Hematopoietic multipotent progenitor cell (in vitro differentiated cells): ENCODE measurements at places on chromosomes 1 and 21.
A peak's percentile ranks its signal among the peaks of the same experiment; 100 is the strongest.

GRCh38 chr1:12087797-12088314 lies 24.8 kb downstream of the TNFRSF8 start:
- DNase-seq: no peak

DNA sequence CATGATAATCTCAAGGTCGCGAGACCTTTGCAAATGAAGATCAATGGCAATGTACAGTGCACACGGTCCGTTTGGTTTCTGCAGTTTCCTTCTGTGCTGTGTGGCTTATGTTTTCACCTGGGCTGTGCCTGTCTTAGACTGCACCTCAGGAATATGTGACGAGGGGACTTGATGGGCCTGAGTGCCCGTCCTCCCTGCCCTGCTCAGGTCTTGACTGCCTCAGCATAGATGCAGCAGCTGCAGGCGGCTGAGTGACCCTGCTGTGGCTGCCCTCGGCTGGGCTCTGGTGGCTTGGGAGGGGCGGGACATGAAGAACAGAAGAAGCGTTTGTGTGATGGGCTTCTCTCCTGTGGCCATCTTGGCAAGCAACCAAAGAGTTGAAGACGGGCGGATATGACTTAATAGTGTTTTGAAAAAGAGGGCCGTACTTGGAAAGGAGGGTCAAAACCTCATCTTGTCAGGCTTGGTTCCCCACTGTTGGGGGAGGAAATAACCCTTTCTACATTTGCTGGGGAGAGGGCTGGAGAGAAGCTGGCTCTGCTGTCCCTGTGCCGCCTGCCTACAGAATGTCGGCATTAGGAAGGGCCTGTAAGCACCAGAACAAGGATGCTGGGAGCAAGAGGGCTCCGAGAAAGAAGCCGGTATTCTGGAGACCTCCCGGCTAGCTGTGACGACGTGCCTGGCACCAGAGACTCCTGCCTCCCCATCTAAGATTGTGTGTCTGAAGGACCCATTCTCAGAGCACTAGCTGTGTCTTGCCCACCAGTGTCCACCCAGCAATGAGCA lies 7.1 kb downstream of the MYBPHL start:
- DNase-seq: no peak

DNA sequence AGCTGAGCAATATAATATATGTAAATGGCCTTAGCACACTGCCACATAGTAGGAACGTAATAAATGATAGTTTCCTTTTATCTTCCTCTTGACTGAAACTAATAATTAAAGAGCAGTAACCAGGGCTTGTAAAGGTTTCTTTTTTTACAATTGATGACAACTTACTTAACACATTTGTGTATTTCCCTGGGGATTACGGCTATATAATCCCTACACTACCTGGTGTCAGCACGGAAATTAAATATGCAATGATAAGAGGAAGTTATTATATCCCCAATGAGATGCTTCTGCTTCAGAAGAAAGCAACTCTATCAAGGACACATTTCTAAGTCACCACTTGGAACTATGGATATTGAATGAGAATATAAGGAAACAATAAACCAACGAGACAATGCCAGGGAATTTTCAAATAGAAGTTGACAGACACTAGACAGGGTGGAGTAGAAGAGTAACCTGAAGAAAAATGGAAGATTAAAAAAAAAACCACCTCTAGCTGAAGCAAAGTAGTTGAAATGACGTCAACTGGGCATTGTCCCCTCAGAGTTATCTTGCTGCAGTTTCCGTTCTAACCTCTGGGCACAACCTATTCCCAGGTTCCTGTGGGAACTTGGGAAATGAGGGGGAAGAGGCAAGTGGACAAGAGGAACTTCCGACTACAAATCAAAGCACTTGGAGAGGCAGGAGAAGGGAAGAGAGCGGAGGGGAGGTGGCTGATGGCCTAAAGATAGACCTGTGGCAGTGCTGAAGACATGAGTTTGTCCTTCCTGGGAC lies 66.5 kb downstream of the PLPP3 start:
- no peak for DNase-seq

- no peak for DNase-seq
Measured at GRCh38 chr1:224851848-224852261, 77.6 kb upstream of the DNAH14 start.

DNA sequence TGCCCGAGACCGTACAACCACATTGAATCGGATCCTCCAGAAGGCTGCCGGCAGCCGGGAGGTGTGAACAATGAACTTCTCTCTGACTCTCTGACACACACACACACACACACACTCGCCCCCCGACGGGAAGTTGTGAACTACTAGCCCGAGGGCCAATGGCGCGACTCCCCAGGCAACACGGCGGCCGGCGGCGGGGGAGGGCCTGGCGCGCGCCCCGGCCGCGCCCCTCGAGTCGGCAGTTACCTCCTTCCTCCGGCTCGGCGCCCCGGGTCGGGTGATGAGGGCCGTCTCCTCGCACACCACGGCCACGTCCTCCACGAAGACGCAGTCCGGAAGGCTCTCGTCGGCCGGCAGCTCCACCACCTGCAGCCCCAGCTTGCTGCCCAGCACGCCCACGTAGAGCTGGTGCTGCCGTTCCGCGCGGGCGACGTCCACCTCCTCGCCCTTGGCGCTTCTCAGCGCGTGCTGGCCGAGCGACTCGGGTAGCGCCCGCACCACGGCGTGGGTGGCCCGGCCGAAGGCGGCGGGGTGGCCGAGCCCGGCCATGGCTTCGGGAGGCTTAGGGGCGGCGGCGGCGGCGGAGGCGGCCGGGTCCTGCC lies 361 bp downstream of the DDAH1 start:
- no peak for DNase-seq

- peak; percentile 78 for DNase-seq
Measured at GRCh38 chr1:210332719-210333398, 4.2 kb downstream of the HHAT start.

- DNase-seq: no peak
Measured at GRCh38 chr1:48691429-48692001, 85.2 kb downstream of the BEND5 start.

DNA sequence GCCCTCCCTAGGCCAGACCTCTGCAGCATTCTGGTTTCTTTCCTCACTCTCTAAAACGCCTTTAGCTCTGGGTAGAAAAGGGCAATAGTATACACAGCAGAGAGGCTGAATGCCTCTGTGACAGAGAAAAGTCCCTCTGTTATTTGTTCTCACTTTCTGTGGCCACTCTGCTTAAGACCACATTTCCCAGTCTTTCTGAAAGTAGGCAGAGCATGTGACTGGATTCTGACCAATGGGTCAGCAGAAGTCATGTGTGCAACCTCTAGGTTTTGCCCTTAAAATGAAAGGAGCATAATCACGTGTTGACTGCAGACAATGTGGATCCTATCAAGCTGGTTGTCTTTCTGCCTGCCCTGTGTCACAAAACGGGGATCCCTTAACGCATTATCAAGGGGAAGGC lies 79.7 kb upstream of the MARK1 start:
- DNase-seq: no peak

- DNase-seq: no peak
Measured at GRCh38 chr1:168447871-168448270, 95.9 kb downstream of the XCL2 start.

GRCh38 chr1:207069061-207069460 lies 16.0 kb downstream of the PFKFB2 start:
- no peak for DNase-seq

- DNase-seq: no peak
Measured at GRCh38 chr1:205598841-205599668, 32.8 kb downstream of the ELK4 start.

- no peak for DNase-seq
Measured at GRCh38 chr1:64092851-64093371, 110.5 kb upstream of the UBE2U start.

DNA sequence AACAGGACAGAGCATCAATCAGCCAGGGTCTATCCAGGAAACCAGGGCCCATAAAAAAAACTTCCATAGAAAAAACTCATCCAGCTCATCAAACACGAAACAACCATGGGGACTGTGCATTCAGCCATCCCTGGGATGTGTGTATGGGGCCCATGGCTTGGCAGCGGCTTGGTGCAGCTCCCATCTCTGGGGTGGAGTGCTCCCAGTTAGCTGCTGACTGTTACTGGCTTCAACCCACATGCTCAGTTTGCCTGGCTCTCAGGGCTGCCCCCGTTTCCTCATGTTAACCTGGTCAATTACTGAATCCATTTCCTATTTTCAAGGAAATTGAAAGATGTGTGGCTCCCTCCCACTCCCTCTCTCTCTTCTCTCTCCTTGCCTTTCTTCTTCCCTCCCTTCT lies 37.3 kb upstream of the STUM start:
- DNase-seq: no peak

GRCh38 chr1:194298007-194298598 lies 1111.7 kb upstream of the B3GALT2 start:
- no peak for DNase-seq

- no peak for DNase-seq
Measured at GRCh38 chr21:36518883-36519492, 39.1 kb upstream of the CLDN14 start.

GRCh38 chr1:161274874-161275273 lies 16.3 kb downstream of the PCP4L1 start:
- DNase-seq: no peak

DNA sequence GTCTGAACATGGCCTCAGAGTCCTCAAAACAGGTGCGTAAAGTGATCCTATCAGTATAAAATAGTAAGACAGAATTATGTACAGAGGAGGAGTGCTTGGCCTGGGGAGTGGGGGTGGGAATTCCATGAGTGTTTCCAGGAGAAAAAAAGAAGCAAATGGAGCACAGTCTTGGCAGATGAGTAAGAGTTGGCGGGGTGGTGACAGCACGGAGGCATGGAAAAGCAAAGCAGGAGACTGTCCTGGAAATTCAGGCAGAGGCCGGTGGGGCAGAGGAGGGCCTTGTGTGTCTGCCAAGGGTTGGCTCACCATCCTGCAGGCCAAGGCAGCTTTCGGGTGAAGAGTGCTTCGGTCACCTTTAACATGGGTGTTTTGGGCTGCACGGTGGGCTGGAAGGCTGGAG lies 63.4 kb downstream of the OPTC start:
- DNase-seq: no peak

DNA sequence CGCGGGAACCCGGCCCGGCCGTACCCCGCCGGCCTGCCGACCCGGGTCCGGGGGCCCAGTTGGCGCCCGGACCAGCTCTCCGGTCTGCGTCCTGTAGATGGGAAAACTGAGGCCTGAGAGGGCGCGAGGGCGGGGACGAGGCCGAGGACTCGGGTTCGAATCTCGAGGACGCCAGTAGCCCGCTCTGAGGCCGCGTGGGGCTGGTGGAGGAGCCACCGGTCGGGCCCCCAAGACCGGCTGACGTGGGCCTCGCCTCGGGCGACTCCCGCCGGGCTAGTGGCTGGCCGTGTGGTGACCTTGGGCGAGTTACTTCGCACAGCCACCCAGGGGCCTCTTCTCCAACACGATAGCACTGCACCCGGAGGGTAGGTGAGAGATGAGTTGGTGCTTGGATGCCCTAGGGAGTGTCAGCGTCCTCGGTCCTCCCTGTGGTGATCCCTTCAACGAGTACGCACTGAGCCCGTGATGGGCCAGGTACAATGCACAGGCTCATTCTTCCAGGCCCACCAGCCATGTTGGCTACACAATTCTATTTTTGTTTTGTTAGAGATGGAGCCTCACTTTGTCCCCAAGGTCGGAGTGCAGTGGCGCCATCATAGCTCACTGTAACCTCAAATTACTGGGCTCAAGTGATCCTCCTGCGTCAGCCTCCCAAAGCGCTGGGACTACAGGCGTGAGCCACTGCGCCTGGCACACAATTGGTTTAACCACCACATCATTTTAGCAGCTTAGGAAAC lies 404 bp upstream of the SCMH1 start:
- DNase-seq: no peak

- DNase-seq: no peak
Measured at GRCh38 chr1:1106510-1107221, 9.2 kb downstream of the C1orf159 start.

GRCh38 chr1:44545961-44546360 lies 128.3 kb downstream of the TMEM53 start:
- DNase-seq: no peak

GRCh38 chr1:168135116-168135920 lies 1.4 kb downstream of the GPR161 start:
- no peak for DNase-seq

DNA sequence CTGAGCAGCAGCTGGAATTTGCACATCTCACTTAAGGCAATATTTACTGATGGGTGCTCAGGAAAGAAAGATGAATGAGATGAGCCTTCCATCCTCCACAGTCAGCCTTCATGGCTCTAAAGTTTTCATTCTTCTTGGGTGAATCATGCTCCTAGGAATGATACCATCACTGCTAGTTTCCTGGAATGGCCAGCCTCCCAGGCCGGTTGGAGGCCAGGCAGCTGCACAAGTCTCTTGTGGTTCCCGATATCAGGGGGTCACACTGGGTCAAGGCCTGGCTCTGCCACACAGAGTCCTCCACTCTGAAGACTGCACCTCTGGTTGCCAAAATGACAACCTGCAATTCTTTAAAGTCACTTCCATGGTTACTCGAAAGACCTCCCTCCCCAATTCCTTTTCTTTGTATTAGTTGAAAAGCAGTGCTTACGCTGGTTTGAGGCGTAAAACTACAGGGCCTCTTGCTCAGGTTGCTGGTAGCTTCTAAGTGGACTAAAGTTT lies 46.2 kb upstream of the PALMD start:
- no peak for DNase-seq

DNA sequence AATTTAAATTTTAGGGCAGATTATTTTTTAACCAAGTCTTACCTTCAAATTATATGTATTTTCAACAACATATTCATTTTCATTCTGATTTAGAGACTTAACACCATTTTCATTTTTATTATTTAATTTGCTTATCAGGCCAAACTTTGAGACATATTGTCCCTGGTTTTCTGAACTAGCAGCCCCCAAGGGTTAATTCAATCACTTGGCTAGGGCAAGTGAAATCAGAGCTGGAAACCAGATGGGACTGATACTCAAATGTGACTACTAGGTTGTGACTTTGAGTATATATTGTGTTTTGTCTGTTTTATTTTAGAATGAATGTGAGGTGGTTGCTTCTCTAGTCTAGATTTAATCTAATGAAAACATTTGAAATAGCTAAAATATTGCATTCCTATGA lies 198.9 kb upstream of the PTGFR start:
- DNase-seq: no peak
